ENCODE measurements at places on chromosomes 16 and 17.
A peak's percentile ranks its signal among the peaks of the same experiment; 100 is the strongest.

DNA sequence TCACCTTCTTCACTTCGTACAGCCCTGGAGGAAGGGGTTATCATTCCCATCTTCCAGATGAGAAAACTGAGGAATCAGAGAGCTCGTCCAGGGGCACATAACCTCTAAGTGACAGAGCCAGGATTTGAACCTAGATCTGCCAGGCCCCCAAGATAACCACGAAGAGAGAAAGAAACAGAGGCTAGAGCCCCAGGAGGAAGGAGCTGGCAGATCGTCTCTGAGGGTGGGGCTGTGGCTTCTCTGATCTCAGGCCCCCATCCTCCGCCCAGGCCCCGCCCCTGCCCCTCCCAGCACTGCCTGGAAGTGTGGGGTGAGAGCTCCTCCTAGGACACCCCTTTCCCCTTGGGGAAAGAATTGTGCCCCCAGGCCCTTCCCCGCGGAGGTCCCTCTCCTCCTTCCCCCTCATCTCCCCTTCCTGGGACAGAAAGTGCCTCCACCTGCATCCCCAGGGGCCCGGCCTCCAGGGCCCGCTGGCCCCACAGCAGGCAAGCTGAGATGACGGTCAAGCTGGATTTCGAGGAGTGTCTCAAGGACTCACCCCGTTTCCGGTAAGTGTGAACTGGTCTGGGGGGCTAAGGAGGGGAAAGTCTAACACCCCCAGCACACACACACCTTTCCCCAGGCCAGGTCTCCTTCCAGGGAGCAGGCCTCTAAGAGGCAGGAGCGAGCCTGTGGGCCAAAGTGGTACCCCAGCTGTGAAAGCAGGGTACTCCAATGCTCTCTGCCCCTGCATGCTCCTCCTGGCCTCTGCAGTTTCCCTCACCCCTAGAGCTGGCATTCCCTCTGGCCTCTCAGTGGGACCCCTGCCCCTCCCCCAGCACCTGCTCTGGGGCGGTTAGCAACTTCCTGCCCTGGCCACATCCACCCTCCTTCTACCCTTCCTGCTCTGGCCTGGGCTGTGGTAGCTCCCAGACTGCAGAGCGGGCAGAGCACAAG is at the start of gene ACAP1:
Gene ACAP1 (plus strand): TSS at position 290 of the 936 bp plus-strand sequence. CDS start 206 bp downstream, at position 496.
- DNase-seq: peak; percentile 87

GRCh38 chr16:55672471-55672870 is 16.7 kb downstream of the SLC6A2 start:
- no peak for DNase-seq

DNA sequence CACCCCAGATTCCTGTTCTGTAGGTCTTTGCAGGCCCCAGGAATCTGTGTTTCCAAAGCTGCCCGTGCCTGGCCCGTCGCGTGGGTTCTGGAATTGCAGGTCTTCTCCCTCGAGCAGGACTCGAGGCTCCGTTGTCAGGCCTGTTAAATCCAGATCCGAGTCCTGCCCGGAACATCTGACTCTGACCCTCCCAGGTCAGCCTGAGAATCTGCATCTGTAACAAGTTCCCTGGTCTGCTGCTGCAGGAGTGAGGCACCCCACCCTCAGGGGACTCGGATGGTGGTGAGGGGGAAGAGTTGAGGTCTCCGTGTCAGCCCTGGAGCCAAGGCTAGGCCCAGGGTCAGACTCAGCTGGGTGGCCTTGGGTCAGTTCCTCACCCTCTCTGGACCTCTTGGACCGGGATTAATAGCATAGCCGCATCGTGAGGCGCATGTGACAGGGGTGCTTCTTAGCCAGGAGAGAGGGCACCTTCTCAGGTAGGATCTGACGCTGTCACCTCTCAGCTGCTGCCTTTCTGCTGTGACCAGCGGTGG is 8.8 kb downstream of the SPIRE2 start:
- no peak for DNase-seq

- DNase-seq: no peak
Observed at GRCh38 chr16:57252148-57252721, 7.2 kb downstream of the ARL2BP start.

DNA sequence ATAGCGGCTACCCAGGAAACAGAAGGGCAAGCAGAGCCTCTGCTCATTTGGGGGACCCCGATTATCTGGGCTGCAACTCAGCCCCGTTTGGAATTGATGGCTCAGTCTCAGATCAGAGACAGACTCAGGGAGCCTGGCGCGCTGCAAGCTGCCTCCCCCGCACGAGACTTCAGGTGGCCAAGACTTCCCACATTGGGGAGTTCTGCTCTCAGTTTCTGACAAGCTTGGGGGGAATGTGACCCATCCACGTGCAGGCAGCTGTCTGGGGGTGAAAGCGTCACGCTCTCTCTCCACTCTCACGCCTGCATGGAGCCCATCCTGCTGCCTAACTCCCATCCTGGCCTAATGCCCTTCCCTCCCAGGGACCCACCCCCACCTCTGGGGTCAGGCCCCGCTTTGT is 157.6 kb upstream of the GSE1 start:
- no peak for DNase-seq

GRCh38 chr16:4402439-4403132 is 13.8 kb downstream of the CORO7 start:
- peak; percentile 62 for DNase-seq

DNA sequence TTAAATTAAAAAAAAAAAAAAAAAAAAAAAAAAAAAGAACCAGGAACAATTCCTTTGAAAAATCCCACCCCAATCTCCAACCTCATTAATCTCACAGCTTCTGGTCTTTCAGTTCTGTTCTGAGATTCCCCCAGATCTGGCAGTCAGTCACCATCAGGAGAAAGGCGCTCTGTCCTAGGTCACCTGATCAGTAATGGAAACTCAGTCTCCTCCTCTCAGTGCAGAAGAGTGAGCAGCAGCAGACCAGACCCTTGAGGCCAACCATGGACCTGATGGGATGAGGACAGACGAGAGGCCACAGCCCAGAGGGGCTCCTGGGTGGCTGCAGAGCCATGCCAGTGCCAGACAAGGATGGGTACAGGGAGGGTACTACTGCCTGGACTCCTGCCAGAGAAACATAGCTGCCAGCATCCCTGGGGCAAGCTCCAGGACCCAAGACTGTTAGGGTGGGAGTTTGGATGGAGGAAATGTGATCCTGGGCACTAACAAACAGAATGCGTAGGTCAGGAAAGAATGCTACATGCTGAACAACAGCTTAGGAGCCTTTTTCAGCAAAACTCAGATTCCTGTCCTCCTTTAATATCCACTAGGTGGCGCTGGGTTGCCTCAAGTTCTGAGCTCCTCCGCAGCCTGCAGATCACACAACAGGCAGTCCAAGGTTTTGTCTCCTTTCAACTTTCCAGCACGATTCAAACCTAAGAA is 28.7 kb downstream of the MPG start:
- DNase-seq: peak; percentile 41

- no peak for DNase-seq
Observed at GRCh38 chr16:30691907-30692306, 7.1 kb upstream of the SRCAP start.

DNA sequence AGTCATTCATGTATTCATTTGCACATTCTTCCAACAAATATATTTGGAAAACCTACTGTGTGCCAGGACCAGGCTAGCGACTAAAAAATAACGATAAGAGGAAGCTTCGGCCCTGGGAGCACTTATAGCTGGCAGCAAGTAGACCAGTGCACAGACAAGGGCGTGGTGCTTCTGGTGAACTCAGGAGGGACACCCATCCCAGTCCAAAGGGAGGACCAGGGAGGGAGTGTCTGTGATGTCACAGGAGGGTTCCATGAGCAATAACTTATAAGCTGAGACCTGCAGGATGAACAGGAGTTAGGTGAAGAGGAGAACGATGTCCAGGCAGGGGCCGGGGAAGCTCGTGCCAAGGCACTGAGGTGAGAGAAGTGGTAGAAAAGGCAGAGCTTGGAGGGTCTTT is 17.4 kb upstream of the PHOSPHO1 start:
- no peak for DNase-seq

DNA sequence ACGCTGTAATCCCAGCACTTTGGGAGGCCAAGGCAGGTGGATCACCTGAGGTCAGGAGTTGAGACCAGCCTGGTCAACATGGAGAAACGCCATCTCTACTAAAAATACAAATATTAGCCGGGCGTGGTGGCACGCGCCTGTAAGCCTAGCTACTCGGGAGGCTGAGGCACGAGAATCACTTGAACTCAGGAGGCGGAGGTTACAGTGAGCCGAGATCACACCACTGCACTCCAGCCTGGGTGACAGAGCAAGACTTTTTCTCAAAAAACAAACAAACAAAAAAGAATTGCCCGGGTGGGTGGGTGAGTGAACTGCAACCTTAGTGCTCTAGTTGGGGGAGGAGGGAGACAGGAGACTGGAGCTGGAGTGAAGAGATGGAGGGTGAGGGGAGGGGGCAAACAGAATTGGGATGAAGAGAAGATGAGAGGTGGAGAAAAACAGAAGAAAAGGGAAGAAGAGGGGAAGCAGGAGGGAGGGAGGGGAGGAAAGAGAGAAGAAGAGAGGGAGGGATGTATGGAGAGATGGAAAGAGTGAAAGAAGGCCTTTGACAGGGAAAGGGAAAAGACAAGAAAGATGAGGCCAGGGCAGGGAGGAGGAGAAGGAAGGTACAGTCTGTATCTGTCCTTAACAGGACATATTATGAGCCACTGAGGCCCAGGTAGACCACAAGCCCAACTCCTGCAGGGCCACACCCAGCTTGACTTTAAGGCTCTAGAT is 5.5 kb upstream of the SRCIN1 start:
- DNase-seq: no peak

GRCh38 chr17:55825213-55825612 is 74.4 kb downstream of the PCTP start:
- no peak for DNase-seq

DNA sequence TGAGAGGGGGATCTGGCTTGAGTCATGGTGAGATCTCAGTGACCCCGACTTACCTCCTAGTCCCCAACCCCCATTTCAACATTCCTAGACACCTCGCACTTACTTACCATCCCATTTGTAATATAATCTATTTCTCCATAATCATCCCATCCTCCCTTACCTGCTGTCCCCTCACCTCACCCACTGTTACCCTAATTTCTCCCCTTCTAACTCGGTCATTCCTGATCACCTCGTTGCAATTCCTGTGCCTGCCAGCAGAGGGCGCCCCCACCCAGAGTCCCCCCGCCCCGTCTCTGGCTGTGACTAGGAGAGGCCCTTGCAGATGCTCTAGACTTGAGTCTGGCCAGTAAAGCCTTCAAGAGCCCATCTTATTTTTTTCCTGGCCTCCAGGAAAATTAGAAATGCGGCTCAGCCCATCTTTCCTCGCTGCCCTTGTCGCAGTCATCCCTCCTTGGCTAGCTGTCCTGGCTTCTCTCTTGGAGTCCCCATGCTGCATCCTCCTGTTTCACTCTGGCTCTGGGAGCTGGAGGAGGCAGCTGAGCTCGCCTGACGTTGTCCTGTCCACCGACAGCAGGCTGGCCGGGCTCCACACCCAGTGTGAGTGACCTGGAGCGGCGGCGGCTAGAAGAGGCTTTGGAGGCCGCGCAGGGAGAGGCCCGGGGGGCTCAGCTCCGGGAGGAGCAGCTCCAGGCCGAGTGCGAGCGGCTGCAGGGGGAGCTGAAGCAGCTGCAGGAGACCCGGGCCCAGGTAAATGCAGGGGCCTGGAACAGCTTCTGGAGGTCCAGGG is 5.0 kb downstream of the TBKBP1 start:
- peak; percentile 82 for DNase-seq

All from activated T-cell treated with anti-CD3 and anti-CD28 coated beads for 1 hour (primary cell).